ENCODE measurements at places on chromosomes 6 and 20.

- DNase-seq: no peak
These were observed 184.8 kb upstream of the ECI2 start for GRCh38 chr6:4319981-4320683.

DNA sequence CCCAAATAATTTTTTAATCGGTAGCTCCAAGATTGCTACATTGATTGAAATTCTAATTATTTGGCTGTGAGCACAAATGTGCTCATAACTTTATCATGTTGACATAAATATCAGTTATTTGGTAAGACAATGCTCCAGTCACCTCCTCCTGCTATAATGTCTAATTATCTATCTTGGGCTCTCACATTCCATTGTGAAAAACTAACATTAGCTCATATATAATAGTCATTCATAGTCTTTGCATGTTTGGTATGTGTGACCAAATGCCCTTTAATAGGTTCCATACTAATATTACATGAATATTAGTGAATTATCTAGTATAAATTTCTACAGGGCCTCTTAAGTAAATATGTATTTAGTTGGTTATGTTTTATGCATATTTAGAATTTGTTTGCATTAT, 185.6 kb upstream of the MCHR2 start:
- DNase-seq: no peak

- no peak for DNase-seq
These were observed 14.1 kb upstream of the KCNG1 start for GRCh38 chr20:51036827-51037531.

- no peak for DNase-seq
These were observed 586.3 kb downstream of the HTR1B start for GRCh38 chr6:76876922-76877553.

- DNase-seq: no peak
These were observed 235.8 kb upstream of the RIN2 start for GRCh38 chr20:19522071-19522801.

DNA sequence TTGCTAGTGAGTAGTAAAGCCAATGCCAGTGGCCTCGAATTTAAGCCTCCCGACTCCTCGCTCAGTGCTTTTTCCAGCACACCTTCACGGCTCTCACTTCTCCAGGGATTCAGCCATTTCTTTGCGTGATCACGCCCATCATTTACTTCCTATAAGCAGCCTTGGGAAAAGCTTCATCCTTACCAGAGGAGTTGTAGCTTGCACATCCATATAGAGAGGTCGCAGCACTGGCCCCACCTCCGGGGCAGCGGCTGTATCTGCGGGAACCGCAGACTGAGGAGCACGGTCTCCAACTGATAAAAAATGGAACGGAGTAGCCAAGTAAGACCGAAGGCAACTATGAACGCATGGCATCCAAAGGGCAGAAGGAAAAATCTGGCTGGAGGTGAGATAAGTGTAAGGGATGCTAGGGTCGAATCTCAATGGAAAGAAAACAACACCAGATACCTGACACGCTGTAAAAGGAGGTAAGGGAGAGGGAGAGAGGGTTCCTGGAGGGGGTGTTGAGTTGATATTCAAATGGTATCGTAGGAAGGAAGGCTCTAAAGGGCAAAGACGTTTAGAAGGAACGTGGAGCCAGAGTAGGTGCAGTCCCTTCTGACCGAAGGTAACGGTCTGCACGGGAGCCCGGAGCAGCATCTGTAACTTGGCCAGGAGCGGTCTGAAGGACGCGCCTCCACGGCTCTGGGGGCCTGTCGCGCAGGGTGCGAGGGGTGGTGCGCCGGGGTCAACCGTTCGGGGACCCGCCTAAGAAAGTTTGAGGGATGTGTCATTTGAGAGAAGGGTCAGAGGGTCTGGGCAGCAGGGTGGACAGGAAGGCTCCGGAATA, 640 bp downstream of the NFS1 start:
- no peak for DNase-seq

DNA sequence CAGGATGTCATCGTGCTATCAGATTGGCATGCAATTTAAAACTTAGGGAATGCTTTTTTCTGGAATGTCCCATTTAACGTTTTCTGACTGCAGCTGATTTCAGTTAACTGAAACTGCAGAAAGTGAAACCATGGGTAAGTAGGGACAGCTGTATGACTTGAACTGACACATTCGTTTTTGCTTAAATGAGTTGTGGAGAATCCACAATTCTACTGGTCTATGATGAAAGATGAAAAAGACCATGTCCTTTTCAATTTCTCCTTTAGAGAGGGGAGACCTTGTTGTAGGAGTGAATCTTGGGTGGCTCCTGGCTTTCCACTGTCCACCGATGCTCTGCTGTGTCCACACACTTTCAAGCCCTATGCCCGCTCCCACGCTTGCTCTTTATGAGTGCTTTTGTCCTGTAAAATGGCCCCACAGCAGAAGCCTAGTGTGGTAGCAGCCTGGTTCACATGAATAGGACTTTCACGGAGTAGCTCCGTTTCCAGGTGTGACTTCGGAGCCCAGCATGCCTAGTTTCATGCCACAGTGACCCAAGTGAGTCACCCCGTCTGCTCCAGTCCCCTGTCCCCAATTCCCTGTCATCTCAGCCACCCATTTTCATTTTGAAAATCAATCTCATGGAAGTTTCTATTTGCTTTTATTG, 21.9 kb downstream of the DYNLT1 start:
- DNase-seq: no peak

GRCh38 chr20:44754554-44754953, 8.9 kb downstream of the KCNK15 start:
- DNase-seq: no peak

GRCh38 chr6:75210885-75211739, 5.3 kb upstream of the COL12A1 start:
- DNase-seq: no peak

GRCh38 chr6:95017922-95018321, 559.4 kb upstream of the MANEA start:
- DNase-seq: no peak

- DNase-seq: no peak
These were observed 5.6 kb downstream of the RAB23 start for GRCh38 chr6:57216235-57217101.

Data from activated T-helper 9 cell treated with anti-CD3 and anti-CD28 coated beads, Interleukin-2, amount 50 U/mL, for 16 hours (primary cell).